SW 1271 (cell line): ENCODE measurements at places on chromosomes 5 and 9.

GRCh38 chr5:60444661-60445360, 255.2 kb downstream of the DEPDC1B start:
- no peak for DNase-seq

- DNase-seq = no peak
Measured at GRCh38 chr5:134515801-134516200, 9.7 kb upstream of the JADE2 start.

GRCh38 chr5:166979307-166979895, 1312.0 kb upstream of the WWC1 start:
- no peak for DNase-seq

GRCh38 chr9:88812938-88813637, 178.2 kb upstream of the S1PR3 start:
- no peak for DNase-seq

DNA sequence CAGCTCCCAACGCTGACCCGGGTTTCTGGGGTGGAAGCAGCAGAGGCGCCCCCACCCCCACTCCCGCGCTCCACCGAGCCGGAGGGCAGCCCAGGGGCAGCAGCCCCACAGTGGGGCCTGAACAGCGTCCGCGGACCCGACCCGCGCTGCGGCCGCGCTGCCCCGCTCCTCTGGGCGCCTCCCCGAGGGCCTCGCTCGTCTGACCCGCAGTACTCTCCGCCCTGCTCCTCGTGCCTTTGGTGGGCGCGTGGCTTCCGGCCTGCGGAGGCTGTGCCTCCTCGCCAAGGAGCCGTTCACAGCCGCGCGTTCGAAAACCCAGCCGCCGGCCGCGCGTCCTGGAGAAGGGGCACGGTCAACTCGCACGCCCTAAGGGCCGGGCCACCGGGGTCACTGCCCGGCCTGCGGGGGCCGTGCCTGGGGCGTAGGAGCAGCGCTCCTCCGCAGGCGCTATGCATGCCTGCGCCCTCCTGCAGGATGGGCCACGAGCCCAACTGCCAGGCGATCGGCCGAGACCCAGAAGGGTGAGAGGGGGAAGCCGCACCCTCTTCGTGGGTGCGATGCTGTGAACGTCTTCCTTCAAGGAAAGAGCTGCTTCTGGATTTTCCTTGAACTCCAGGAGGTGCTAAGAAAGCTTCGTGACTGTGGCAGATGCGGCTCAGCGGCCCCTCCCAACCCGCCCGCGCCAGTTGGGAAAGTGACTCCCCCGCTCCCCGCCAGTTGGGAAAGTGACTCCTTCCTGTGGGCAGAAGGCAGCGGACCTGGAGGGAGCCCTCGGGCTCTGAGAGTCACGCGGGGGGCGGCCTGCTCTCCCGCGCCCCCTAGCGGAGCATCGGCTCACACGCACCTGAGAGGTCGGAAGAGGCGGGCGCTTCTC, 82.7 kb downstream of the HSD17B3 start:
- DNase-seq = no peak

- no peak for DNase-seq
Measured at GRCh38 chr9:20070336-20070735, 281.5 kb upstream of the SLC24A2 start.

GRCh38 chr5:179319123-179319522, 26.1 kb downstream of the ADAMTS2 start:
- DNase-seq = no peak

GRCh38 chr5:158060212-158060611, 201.3 kb upstream of the CLINT1 start:
- no peak for DNase-seq

DNA sequence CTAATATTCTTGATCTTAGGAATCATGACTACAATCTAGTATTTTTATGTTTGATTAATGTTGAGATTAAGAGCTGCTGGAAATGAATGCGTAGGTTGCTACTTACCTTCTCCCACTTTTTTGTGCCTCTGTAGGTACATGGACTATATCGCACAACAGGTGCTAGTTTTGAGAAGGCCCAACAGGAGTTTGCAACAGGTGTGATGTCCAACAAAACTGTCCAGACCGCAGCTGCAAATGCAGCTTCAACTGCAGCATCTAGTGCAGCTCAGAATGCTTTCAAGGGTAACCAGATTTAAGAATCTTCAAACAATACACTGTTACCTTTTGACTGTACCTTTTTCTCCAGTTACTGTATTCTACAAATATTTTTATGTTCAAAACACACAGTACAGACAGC, 115.0 kb downstream of the SCAMP1 start:
- DNase-seq = no peak

GRCh38 chr5:16916262-16916878, 19.7 kb downstream of the MYO10 start:
- peak; percentile 81 for DNase-seq

DNA sequence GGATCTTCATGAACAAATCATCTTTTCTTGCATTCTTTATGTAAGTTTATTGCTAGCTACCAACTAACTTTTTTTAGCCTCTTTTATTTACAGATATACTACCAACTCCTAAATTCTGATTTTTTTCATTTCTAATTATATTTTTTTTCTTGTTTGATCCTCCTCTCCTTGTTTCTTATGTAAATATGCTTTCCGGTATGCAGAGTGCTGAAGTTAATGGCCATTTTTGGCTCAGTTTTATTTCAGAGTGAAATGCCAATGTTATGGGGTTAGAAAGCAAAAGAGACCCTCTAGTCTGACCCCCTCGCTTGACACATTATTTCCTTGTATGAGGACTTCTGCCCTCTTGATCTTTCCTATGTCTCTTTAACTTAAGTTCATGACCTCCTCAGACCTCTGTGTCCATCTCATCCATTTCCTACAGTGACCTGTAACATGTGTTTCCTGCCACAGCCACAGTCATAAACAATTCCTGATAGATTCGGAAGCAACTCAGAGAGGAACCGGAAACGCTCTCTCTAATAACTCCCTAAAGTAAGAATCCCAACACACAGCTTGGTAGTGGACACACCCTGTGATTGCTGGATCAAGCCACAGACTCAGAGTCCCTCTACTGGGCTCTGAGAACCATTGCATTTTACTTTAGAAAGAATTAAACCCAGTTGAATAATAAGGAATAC, 42.9 kb upstream of the AFAP1L1 start:
- peak; percentile 51 for DNase-seq

DNA sequence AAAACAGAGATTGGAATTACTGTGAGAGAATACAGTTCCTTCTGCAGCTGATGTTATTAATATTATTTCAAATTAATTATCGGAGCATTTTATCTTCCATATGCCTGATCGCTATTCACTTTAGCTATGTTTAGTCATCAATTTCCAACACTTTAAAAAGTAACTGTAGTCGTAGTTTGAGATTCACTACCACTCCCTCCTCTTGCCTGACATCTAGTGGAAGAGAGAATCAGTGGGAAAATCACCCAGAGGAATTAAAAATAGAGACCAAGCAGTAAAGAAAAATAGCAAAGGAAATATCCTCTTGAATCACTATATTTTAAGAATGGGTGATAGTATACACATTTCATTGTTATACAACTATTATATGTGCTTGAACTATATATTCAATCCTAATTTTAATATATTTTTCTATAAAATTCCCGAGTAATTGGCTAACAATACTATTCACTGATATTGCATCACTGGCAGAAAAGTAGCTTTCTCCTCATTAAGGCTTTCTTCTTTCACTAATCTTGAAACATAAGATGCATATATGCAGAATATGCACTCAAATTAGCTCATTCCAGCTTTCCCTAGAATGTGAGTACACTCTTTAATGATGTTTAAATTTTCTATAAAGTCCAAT, 708.7 kb downstream of the CDH9 start:
- DNase-seq = peak; percentile 44

- DNase-seq = no peak
Measured at GRCh38 chr9:129052592-129052991, 16.2 kb downstream of the MIGA2 start.
